ENCODE measurements at places on chromosomes 7 and 10.
A peak's percentile ranks its signal among the peaks of the same experiment; 100 is the strongest.

DNA sequence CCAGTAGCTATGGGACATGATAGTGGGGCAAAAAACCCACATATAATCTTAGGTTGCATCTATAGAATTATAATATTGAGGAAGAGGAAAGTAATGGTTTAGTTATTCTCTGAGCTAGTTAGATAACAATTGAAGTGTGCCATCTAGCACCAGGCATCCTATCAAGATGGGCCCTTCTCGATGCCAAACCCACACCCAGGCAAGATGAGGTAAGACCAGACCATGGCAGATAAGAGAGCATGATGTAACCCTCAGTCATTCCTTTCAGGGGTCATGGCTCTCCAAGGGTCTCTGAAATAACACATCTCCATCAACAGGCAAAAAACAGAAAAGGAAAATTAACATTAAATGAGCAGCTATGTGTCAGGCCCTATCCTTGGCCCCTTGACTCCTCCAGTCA is 128.7 kb downstream of the SH3PXD2A start:
- DNase-seq: no peak

DNA sequence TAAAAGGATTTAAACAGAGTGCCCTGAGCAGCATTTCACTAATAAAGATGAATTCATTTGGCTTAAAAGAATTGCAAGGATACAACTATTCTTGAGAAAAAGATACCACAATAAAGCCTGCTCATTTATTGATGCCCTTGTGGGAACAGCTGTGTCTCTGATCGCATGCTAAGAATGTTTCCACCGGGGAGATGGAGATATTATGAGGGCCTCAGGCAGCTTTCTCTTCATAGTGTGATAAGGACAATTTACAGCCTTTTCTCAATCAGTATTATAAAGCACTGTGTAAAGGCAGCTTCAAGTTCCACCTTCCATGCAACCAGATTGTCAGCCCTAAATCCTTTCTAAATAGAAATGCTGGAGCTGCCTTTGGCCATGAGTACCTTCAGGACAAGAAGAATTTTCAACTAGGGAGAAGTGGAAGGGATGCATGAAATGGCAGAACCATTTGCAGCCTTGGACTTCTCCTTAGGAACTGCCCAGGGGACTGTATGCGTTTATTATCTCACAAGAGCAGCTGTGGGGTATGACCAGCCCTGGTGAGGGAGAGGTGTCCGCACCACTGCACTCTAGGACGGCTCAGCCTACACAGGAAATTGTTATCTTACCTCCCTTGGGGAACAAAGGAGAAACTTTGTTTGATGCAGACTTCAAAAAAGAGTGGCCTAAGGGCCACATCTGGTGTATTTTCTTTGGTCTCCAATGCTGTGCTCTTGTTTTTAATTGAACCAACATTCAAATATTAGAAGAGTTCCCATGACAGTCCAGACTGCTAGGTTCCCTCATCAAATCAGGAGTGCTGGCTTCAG is 116.9 kb upstream of the PCGF5 start:
- DNase-seq: no peak

DNA sequence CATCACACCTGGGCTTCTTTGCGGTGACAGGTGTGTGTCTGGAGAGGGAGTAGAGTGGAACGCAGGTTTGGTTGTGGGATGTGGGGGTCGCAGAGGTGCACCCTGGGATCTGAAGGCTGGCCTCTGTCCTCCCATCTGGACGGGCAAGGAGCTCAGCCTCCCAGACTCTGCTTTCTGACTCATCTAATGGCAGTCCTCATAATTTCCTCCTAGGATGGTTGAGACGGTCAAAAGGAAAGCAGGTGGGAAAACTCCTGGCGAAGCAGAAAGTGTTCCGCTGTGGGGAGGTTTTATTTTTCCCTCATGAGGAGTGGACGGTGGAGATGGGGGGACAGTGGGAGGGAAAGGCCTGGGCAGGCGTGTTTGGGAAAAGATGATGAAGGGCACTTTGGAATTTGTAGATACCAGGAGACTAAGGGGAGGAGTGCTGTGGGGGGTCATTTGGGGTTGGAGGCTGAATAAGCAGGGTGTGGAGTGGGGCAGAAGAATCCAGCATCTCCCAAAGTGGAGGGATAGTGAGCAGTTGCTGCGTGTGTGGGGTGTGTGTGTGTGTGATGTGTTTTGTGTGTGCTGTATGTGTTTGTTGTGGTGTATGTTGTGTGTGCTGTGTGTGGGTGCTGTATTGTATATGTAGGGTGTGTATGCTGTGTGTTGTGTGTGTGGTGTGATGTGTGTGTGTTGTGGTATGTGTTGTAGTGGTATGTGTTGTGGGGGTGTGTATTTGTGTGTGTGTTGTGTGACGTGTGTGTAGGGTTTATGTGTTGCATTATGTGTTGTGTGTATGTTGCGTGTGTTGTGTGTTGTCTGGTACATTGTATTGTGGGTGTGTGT is 97.2 kb upstream of the PODXL start:
- no peak for DNase-seq

DNA sequence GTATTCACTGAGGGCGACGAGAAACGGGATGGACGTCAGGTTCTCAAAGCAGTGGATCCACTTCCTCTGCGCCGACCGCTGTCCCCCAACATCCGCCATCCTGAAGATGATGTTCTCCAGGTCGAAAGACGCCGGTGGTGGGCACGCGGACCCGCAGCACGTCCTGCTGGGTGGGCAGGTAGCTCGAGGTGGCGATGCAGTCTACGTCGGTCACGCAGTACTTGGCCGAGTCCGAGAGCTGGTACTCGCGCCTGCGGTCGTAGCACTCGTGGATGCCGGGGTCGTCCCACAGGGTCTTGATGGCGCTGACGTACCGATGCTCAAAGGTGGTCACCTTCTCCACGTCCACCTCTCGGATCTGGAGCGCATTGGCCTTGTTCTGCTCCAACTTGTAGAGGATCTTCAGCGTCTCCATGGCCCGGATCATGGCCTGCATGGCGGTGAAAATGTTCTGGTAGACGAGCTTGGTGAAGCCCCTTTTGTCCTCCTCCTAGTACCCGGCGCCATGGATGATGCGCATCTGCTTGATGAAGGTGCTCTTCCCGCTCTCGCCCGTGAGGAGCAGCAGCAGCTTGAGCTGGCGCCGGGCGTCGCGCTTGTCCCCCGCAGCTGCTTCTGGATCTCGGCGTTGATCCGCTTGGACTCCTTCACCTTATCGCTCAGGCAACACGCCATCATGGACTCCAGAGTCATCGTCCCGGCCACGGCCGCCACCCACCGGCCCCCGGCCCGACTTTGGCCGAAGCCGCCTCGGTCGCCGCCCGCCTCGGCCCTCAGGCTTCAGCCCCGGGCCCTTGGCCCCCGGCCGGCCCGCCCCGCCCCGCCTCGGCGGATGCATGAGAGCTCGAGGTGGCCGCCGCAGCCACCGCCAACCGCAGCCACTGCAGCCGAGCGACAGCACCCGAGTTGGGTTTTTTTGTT is 122.9 kb upstream of the KCTD7 start:
- DNase-seq: peak; percentile 94

- no peak for DNase-seq
Observed at GRCh38 chr7:26626687-26627086, 237.7 kb downstream of the SKAP2 start.

DNA sequence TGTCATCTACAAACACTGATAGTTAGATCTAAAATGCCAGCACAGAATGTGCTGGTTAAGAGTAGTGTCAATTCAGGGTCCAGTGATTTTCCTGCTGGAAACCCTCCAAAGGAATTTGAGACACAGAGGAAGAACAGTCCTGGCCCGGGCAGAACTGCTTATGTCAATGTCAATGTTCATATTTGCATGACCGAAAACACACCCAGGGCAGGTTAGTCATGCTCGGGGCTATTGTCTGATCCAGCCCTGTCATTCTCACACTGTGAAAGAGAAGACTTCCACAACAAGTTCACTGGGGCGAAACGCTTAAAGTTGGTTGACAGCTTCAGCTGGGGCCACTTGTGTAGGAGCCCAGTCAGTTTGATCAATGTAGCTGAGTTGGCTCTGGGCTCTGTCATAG is 139.3 kb downstream of the C1GALT1 start:
- no peak for DNase-seq

- DNase-seq: no peak
Observed at GRCh38 chr10:11381023-11381422, 230.4 kb downstream of the USP6NL start.

- DNase-seq: no peak
Observed at GRCh38 chr7:3899559-3899991, 598.5 kb downstream of the SDK1 start.

DNA sequence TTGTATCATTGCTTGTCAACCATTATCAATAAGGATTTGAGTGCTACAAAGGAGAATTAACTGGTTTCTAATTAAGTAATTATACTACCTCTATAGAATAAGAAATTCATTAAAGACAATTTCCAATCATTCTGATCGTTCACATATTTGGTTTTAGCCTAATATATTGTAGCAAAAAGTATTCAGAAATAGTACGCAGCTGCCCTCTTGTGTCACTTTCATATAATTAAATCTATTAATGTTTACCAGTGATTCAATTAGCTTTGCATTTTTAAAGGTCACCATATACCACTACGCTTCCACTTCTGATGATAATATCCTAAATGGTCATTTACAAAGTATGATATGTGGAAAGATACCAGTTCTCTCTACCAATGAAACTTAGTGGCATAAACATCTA is 128.3 kb downstream of the NEBL start:
- DNase-seq: no peak

GRCh38 chr10:50577010-50577409 is 46.7 kb downstream of the SGMS1 start:
- no peak for DNase-seq

GRCh38 chr7:96120445-96121225 is 201.3 kb downstream of the SLC25A13 start:
- no peak for DNase-seq

GRCh38 chr10:1029838-1030237 is 4.2 kb upstream of the IDI2 start:
- DNase-seq: no peak

GRCh38 chr10:103719036-103719435 is 136.3 kb downstream of the SH3PXD2A start:
- no peak for DNase-seq

Measured in chondrocyte (in vitro differentiated cells).